ENCODE measurements at places on chromosomes 6 and 20.

- no peak for DNase-seq
Measured at GRCh38 chr6:15843764-15844163, 180.9 kb upstream of the DTNBP1 start.

DNA sequence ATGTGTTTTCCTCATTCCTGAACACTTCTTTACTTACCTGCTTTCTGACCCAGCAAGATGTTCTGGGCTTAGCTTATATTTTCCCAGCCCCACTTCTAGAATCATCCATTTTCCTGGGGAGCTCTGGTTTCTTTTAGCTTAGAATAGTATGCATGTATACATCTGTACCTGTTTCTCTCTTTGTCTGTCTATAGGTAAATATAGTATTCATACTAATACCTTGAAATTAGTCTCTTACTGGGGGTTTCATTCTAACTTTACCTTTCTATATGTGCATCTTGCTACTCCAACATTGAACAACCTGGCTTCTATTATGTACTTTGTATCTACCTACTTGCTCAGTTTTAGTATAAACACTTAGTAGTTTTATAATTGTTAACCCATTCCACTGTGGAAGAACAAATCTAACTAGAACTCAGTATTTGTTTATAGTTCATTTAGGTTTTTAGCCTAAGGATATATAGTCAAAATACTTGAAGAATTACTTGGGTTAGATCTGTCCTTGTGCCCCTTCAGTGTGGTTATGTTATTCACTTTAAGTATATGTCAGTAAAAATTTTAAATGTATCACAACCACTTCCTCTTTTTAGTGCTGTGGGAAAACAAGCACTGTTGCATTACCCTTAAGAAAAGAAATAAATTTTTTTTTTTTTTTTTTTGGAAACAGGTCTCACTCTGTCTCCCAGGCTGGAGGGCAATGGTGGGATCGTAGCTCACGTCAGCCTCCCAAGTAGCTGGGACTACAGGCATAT lies 54.0 kb downstream of the ASXL1 start:
- DNase-seq, result no peak

- DNase-seq, result no peak
Measured at GRCh38 chr6:7554533-7555275, 13.2 kb downstream of the DSP start.

- DNase-seq, result no peak
Measured at GRCh38 chr6:28634761-28635546, 109.3 kb downstream of the GPX5 start.

DNA sequence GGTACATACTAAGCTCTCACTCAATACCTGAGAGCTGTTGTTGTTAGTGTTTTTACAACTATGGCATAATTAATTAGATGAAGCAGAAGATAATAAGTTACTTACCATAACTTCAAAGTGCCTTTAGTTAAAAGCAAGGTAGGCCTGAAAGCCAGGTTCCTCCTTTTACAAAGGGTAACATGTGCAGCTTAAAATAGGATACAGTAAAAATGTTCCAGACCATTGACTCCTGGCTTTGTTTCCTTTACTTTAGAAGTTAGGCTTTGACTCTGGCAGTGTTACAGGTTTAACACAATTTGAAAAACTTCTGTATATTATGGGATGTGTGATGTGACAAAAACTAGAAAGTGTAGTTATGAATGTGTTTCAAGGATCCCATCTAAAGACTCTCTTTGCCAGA lies 522.5 kb downstream of the EPM2A start:
- no peak for DNase-seq

- no peak for DNase-seq
Measured at GRCh38 chr6:150079604-150080003, 10.7 kb upstream of the ULBP3 start.

GRCh38 chr6:118810420-118811027 lies 83.4 kb upstream of the ASF1A start:
- no peak for DNase-seq

- DNase-seq, result no peak
Measured at GRCh38 chr20:6735942-6736845, 31.3 kb upstream of the BMP2 start.

DNA sequence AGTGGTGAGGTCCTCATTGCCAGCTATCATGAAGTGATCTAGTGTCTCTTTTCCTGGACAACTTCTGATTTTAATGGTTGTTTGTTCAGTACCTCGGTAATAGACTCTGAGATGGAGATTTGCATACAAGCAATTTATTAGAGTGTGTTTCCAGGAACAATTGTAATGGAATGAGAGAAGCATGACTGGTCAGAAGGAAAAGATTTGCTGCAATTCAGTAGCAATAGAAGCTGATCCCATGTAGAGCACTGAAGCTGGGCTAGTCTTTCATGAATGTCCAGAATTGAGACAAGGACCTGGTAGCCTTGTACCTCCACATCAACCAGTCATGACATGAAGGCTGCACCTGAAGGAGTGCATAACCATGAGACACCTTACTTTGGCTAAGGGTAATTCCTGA lies 526.5 kb downstream of the NKAIN2 start:
- no peak for DNase-seq

Data from GM04503 (cell line).